Skeletal muscle cell (primary cell): ENCODE measurements at places on chromosomes 16 and 17.
A peak's percentile ranks its signal among the peaks of the same experiment; 100 is the strongest.

- no peak for DNase-seq
Observed at GRCh38 chr16:3461151-3461550, 17.7 kb downstream of the NAA60 start.

DNA sequence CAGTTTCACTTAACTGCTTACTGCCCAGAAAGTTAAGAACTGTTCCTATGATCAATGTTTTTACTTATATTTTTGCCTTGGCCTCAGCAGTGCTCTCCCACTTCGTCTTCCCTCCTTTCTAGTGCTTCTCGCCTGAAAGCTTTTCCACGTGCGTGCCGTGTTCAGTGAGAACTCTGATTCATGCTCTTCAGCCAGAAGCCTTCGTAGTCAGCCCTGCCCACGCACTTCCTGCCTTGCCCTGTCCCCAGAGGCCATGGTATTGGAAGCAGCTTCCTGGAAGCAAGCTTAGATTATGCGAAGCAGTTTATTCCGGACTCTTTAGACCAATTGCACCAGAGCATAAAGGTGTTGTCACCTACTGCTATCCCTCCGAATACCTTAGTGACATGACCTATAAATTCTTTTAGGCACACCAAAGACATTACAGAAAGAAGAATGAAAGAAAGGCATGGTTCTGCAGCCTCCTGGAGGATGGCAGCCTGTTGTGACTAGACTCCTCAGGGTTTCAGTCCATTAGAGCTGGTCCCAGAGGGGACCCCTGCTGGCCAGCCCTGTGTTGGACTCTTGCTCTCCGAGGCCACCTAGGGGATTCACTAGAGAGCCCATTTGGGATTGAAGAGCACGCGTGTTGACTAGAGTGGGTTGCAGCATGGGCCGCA, 105.2 kb downstream of the RPTOR start:
- peak; percentile 91 for DNase-seq

DNA sequence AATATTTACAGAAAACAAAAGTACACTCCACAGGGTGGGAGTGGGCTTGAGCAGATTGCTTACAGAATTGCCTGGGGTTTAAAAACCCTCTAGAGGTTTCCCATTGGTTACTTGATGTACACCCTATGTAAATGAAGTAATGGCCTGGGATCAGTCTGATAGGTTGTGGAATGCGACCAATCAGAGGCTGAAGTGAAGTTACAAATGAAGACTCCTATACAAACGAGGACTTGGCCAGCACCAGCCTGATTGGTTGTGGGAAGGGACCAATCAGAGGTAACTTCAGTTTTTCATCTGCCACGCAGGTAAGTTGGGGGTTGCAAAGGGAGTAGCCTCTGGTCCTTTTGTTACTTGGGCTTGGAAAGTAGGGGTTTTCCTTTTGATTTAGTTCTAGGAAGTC, 8.8 kb downstream of the EEF2K start:
- no peak for DNase-seq

DNA sequence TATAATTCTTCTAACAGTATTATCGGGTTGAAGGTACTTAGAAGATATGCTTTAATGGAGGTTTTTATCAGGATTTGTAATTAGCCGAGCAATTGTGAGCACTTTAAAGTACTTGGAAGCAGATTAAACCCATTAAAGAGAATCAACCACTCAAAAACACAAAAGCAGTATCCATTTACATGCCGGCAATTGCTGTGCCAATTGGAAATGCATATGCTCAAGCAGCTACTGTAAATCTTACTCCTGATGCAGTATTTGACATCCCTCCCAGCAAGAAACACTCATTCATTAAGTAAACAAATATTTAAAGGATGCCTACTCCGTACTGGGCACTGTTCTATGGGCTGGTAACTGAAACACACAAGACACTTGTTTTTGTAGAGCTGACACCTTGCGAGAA, 11.4 kb upstream of the CCL1 start:
- no peak for DNase-seq

DNA sequence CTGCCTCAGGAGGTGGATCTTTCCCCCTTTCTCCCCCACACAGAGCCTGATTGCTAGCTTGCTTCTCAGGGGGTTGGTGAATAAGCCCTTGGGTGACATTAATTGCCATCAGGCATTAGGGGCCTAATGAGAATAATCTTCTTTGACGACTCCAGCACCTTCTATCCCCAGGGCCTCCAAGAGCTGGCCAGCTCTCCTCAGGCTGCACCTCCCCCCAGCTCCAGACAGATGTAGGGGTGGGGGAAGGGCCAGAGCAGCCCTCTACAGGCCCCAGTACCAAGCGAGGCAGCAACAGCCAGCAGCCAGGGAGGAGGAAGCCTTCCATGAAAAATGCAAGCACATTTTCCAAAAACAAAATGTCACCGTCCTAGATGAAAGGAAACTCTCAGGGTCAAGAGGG, 1.4 kb upstream of the TMEM132E start:
- no peak for DNase-seq

DNA sequence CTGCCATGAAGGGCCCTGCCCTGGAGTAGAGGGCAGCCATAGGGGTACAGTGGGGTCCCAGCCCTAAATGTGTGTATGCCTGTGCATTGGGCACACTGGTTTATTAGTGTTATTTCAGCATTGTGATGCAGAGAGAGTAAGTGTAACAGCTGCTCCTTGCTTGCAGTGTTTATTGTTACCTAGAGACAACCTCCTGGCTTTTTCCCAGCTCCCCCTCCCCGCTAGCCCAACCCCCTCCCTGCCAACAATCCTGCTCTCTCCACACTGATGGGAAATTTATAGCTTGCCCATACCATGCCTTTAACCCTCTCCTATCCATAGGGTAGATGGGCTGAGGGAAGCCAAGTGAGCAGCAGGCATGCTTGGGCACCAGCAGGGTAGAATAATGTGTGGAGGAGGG, 51.3 kb downstream of the NEUROD2 start:
- no peak for DNase-seq

- DNase-seq: no peak
Observed at GRCh38 chr17:17718251-17718650, 37.0 kb downstream of the RAI1 start.

- no peak for DNase-seq
Observed at GRCh38 chr16:24007391-24007790, 171.6 kb downstream of the PRKCB start.
